ENCODE measurements at places on chromosomes 7 and 10.

- peak; percentile 48 for DNase-seq
These were observed 116.5 kb upstream of the PRPS1L1 start for GRCh38 chr7:18144166-18144565.

- DNase-seq = no peak
These were observed 107.9 kb downstream of the CYTH3 start for GRCh38 chr7:6164491-6164890.

- no peak for DNase-seq
These were observed 6.3 kb upstream of the C10orf71 start for GRCh38 chr10:49292565-49293207.

- DNase-seq = no peak
These were observed 14.4 kb downstream of the ALKBH4 start for GRCh38 chr7:102450242-102450641.

DNA sequence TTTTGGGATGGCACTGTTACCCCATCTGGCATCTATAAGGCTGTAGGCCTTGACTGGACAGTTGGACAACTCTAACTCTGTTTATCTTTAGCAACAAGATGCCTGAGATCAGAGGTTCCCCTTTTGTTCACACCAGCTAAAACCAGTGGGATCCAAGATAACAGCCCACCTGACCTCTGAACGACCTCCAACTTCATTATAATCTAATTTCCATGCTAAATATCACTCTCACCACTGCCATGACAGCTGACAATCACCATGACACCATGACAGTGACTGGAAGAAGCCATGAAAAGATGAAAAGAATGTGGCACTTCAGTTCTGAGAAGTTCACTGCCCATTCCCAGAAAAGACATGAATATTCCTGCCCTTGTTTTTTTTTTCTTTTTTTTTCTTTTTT, 281.4 kb upstream of the TAC1 start:
- DNase-seq = no peak

DNA sequence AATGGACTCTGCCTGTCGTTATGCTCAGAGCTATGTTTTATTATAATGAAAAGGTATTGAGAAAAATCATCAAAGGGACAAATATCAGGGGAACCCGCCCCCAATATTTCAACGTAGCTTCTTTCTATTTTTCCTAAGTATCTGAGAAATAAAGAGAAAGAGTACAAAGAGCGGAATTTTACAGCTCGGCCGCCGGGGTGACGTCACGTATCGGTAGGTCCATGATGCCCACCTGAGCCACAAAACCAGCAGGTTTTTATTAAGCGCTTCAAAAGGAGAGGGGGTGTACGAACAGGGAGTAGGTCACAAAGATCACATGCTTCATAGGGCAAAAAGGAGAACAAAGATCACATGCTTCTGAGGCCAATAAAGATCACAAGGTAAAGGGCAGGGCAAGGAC, 281.6 kb upstream of the POM121L12 start:
- DNase-seq = no peak

- DNase-seq = no peak
These were observed 19.6 kb upstream of the NFKB2 start for GRCh38 chr10:102375867-102376266.

GRCh38 chr10:116511365-116511764, 34.4 kb upstream of the PNLIP start:
- DNase-seq = no peak

- no peak for DNase-seq
These were observed 21.7 kb upstream of the SLC29A3 start for GRCh38 chr10:71297343-71297742.

DNA sequence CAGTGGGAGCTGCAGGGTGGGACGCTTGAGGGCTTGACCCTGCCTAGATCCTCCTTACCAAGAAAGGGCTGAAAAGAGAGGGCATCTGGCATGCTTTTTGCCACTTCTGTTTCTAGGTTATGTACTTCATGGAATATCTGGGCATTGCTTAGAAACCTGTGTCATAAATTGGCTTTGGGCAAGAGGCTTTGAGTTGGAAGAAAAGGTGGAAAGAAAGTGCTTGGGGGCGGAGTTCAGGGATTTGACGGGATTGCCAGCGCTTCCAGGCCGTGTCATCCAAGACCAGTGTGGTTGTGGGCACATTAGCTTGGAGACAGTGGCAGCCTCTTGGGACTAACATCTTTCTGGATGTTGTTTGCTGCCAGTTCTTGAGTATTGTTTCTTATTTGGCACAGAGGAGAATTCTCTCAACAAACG, 825 bp downstream of the ZNF862 start:
- no peak for DNase-seq

DNA sequence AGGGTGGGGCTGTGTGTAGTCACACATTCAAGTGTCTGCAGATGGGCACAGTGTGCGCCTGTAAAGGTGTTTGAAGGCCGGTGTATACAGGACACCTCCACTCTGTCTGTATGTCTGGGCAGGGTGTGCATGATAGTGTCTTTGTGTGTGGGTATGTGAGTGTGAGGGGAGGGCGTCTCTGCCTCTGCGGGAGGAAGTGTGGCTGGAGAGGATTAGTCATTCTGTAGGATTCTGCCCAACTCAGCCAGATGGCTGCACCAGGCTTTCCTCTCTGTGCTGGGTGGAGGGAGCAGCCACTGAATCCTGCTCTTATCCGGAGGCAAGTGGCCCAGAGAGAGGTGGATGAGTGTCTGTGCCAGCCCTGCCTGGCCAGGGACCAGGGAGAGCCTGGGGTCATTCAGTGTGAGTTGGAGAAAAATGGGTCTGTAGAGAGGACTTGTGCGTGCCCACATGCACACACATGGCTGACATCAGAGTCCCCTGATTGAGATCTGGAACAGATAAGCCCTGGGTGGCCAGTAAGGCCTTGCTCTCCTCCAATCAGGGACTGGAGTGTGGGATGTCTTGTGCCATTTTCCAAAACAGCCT, 1.7 kb downstream of the SFXN3 start:
- peak; percentile 94 for DNase-seq

DNA sequence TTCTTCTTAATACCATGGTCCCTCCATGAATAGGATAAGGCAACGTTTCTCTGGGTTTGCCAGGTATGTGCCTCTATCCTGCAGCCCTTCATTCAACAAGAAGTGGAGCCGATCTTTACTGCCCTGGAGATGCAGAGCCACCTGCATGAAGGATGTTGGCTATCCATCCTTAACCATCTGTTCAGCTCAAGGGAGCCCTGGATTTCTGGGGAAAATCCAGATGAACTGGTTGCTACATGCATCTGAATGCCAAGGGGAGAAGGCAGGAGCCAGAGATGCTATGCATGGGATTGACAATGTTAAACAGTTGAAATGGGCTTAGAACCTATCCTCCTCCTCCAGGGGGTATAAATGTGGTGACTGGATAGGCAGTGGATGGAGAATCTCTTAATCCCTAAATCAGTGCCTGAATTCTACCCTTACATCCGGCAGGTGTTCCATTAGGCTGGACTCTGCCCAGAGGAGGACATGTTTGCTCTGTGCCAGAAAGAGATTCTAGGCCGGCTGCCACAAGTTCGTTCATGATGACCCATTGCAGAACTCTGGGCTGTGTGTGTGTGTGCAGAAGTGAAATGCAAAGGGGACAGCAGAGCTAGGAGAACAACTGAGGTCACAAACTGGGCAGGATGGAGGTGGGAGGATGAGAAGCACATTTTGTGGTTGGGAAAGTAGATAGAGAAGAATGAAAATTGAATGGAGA, 15.6 kb downstream of the CPED1 start:
- no peak for DNase-seq

DNA sequence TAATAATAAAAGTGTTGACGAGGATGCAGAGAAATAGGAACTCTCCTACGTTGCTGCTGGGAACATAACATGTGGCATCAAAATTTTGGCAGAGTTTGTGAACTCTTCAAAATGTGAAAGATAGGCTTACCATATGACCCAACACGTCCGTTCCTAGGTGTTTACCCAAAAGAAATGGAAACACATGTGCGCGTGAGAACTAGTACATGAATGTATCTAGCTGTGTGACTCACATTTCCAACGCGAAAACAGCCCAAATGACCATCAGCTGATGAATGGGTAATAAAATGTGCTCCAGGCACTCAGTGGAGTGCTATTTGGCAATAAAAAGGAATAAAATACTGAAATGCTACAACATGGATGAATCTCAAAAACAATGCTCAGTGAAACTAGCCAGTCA, 10.4 kb upstream of the ELFN1 start:
- DNase-seq = no peak

GRCh38 chr7:2687881-2688318, at the start of gene AMZ1:
Gene AMZ1, plus strand, starts transcription at chr7:2688202. Its CDS starts 12,250 bp downstream, at chr7:2700452.
- DNase-seq = no peak

GRCh38 chr10:6928586-6928985, 348.5 kb upstream of the PRKCQ start:
- no peak for DNase-seq

DNA sequence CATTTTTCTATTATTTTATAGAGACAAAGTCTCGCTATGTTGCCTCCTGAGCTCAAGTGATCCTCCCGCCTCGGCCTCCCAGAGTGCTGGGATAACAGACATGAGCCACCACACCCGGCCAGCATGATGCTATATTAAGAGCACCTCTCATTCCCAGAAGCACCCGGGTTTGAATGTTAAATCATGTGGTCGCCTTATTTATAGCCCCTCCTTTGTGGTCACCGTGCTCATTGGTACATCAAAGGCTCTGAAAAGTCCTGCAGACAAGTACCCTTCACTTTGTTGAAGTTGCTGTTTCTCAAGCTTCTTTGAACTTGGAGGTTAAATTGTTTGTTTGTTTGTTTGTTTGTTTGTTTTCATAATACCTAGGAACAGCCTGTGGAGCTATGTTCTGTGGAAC, 40.0 kb downstream of the CLIP2 start:
- DNase-seq = no peak

- no peak for DNase-seq
These were observed at the start of gene CYP17A1 for GRCh38 chr10:102837230-102837721. Gene CYP17A1, minus strand, starts transcription at chr10:102837413. Its CDS starts 52 bp downstream, at chr10:102837361.

- DNase-seq = peak; percentile 34
These were observed 61.6 kb downstream of the GRK5 start for GRCh38 chr10:119268871-119269506.

- DNase-seq = no peak
These were observed 15.8 kb upstream of the LYZL2 start for GRCh38 chr10:30645340-30645827.

DNA sequence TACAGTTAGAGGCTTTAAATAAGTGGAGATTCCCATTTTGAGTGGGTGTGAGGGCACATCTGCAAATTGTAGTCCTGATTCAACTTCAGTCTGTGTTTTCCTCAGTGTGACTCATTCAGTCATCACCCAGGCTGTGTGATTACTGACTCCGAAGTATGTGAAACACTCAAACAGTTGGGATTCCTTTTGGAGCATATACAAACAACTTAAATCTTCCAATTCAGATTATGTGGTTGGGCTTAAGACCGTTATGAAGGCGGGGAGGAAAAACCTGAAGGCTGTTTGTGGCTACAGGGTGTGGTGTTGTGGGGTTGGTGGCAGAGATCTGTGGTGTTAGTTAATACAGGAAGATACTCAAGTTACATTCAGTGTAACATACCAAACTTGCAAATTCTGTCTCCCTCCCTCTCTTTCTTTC, 259.7 kb upstream of the FERD3L start:
- peak; percentile 15 for DNase-seq

- no peak for DNase-seq
These were observed 258.2 kb downstream of the MAD1L1 start for GRCh38 chr7:1974290-1975101.

DNA sequence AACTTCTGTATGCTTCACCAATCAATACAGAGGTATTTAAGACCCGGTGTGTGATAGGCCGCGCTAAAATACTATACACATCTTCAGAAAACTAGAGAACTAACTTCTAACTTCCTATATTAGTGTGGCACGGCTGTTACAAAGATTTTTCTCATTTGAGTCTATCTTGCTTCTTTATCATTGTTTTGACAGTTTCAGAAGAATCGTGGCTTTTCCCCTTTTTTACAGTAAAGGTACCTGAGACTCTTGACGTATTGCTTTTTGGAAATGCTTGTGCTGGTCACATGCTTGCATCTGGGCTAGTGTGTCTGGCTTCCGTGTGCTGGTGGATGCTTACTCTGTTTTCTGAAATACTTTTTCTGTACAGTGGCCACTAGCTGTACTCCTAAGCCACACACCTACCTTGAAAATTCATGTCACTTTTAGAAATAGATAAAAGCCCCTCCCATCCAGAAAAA, 12.7 kb downstream of the IKZF1 start:
- no peak for DNase-seq

- no peak for DNase-seq
These were observed 227.1 kb downstream of the AGMO start for GRCh38 chr7:15334536-15335263.

DNA sequence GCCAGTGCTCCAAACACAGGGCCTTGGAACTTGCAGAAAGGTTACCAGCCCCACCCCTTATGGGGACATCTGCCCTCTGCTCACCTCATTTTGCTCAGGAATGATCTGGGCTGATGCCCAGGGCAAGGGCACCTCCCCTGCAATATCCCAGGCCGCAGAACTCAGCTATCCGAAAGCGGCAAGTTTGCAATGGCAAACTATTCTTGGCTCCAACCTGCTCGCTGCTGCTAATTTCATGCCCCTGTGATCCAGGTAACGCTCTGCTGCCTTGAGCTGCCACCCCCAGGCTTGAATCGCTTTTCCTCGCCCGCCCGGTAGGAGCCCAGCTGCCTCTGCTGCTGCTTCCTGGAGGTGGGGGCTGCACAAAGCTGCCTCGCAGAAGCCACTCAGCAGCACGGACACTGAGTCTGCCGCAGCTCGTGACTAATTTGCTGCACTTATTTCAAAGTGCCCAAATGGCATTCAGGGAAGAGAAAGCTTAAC, 18.2 kb downstream of the SLC29A3 start:
- no peak for DNase-seq

GRCh38 chr10:98555021-98555619, 108.4 kb upstream of the HPS1 start:
- no peak for DNase-seq

GRCh38 chr10:112768121-112768520, 181.9 kb upstream of the TCF7L2 start:
- DNase-seq = no peak

GRCh38 chr10:101373063-101373462, 19.1 kb downstream of the BTRC start:
- no peak for DNase-seq

GRCh38 chr7:127650847-127651555, 993 bp upstream of the SND1 start:
- DNase-seq = peak; percentile 73

DNA sequence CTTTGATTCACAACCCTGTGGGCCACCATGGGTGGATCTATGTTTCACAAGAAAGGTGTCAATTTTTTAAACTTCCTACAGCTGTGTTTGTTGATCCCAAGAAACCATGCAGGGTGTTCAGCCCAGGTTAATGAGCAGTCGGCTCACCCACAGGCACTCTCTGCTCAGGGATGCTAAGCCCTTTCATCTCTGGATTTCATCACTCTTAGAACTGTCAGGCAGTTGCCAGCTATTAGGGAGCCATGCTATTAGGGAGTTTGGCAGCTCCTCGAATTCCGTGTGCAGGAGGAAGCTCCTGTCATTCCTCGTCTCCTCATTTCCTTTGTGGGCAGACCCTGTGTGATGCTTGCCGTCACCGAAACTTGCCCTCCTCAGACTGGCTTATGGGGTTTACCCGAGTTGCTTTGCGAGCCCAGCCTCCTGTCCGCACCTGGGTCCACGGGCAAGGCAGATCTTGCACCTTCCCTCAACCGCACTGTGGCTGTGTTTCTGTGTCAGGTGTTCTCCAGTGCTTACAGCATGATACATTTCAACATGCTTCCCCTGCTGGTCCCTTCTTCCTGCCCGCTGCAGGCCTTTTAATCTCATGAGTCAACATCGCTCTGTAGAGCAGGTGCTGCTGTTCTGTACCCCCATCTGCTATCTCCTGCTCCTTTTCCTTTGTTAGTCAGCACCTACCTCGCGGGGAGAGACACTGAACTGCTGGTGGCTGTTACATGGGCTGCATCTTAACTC, 509.8 kb downstream of the SUGCT start:
- DNase-seq = no peak

GRCh38 chr10:51397244-51397643, 302.2 kb downstream of the CSTF2T start:
- no peak for DNase-seq
